ENCODE measurements at places on chromosomes 12 and 14. TPM values are rescaled to one million over a fixed set of nuclear protein-coding genes. Genes with fewer than 3 reads are reported as not detected.

Gene EFS
- 19.7 TPM for total RNA-seq

Gene ADAMTS20
- total RNA-seq: not detected

Gene SLC17A8
- not detected for total RNA-seq

Gene ELK3
- total RNA-seq: 73.8 TPM

Gene VWF
- total RNA-seq: 490 TPM

Gene LRRK2
- total RNA-seq: 42.0 TPM

Gene RNF212B
- not detected for total RNA-seq

DNA sequence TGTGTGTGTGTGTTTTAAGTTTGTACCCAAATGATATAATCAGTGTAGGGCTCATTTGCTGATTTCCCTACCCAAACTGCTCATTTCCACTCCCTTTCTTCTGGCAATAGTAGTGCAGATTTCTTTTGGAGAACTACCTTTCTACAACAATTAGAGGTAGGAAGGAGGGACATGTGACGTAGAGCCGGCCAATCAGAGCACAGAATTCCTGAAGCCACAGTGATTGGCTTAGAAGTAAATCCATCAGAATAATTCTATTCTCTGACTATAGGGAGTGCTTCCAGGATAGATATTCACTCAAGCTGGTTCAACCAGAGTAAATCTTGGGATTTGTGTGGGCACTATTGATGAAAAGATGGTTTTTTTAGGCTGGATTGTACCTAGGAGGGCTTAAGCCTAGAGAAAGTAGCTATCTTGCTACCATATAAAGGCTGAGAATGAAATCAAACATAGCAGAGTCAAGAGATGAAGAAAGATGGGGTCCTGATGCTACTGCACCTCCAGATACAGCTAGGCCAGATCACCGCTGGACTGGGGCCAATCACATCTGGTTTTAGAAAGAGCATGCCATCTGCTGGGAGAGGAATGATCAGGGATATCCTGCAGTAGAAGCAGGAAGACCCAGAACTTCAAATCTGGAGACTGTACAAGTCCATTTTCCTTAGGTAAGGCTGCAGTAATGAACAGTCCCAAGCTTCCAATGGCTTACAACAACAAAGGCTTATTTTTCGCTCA, 54.1 kb upstream of the NUAK1 start:
- no peak for DNase-seq

DNA sequence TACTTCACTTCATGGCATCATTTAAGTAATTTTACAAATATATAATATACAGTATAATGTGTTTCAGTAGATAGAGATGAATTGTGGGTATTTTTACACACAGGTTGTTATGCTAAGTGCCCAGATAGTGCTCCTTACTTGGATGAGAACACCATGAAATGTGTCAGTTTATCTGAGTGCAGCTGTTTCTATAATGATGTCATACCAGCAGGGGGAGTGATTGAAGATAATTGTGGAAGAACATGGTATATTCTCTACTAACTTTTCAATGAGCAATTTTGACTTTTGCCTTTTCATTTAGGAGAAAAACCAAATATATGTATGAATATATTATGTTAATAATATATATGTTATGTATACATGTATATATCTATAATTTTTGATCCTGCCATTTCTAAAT, 221.6 kb downstream of the LRRK2 start:
- DNase-seq: no peak

- DNase-seq: no peak
Observed at GRCh38 chr12:27207615-27208413, 36.3 kb upstream of the STK38L start.

DNA sequence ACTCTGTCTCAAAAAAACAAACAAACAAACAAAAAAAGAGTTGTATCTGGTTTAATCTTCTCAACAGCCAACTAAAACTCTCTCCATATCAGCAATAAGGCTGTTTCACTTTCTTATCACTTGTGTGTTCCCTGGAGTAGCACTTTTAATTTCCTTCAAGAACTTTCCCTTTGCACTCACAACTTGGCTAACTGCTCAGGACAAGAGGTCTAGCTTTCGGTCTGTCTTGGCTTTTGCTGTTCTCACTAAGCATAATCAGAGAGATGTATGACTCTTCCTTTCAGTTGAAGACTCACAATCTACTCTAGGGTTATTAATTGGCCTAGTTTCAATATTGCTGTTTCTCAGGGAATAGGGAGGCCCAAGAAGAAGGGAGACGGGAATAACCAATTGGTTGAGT, 12.3 kb downstream of the NEMP1 start:
- DNase-seq: no peak

GRCh38 chr12:124588751-124589267, 21.4 kb upstream of the NCOR2 start:
- no peak for DNase-seq

Measured in aorta (tissue), 5 donors.